ENCODE measurements at places on chromosomes 11 and 22.
A peak's percentile ranks its signal among the peaks of the same experiment; 100 is the strongest.

GRCh38 chr22:27151407-27151806 is 494.0 kb downstream of the MIAT start:
- no peak for DNase-seq

DNA sequence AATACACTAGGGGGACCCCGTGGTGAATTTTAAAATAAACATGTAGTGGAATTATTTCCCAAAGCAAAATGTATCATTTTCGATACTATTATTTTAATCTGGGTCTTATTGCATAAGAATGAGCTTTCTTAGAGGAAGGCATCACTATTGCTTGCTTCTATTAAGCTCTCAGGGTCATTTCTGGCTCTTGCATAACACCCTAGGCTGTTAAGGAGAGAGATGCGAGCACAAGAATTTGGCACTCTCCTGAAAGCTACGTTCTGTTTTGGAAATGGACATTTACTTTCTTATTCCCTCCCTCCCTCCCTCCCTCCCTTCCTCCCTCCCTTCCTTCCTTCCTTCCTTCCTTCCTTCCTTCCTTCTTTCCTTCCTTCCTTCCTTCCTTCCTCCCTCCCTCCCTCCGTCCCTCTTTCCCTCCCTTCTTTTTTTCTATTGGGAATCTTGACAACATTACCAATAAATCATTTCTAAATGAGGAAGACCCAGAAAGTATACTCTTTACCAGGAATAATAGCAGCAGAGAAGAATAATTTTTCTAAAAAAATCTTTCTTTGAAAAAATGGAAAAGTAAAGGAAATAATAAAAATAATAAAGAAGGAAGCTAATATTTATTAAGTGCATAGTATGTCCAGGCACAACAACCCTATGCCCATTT is 83.6 kb upstream of the BDNF start:
- DNase-seq = no peak

DNA sequence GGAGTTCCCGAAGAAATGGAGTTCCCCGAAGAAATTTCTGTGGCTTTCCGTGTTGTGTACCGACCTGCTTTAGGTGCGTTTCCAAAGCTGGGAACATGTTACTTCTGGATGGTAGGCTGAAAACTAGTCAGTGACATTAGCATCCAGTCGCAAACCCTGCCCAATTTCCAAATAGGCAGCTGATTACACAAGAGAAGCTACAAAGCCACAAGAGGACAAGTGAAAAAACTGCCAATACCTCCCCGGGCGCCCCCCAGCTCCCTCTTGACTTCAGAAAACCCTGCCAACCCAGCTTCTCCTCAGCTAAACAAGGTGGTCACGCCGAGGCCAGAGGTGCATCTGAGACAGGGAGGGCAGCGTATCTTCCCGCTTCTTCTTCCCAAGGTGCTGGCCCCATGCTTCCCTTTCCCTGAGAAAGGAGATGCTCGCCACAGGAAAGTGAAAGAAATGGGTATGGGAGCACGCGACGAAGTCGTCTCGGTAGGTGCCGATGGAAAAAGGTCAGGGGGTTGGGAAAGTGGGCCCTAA is 551 bp downstream of the AGBL2 start:
- DNase-seq = peak; percentile 51

DNA sequence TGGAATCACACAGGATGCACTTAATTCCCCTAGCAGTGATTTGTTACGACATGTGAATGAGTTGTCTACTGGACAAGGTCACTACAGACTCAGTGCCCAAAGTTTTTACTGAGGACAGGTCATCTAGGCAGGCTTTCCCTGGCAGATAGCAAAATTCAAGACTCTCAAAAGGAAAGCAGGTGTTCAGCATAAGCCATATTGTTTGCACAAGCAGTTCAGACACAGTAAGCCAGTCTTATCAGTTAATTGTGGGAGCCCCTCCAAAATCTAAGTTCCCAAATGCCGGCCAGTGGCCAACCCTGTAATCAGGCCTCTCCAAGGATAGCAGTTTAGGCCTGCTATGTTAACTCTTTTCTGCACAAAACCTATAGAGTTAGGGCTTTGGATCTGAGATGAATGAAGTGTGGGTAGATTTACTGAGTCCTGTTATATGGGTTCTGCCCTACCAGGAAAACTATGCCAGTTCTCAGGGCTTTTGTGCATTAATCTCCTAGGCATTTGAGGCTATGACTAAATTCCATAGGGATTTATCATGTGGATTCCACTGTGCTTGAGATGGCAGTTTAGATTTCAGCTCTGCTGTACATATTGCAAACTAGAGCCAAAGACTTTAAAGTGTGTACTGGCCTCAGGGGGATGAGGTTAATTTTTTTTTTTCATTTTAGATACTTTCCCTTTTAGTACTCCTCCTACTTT is 4.8 kb upstream of the ARHGEF12 start:
- no peak for DNase-seq

GRCh38 chr11:44977493-44977984 is 26.9 kb upstream of the TP53I11 start:
- peak; percentile 36 for DNase-seq

DNA sequence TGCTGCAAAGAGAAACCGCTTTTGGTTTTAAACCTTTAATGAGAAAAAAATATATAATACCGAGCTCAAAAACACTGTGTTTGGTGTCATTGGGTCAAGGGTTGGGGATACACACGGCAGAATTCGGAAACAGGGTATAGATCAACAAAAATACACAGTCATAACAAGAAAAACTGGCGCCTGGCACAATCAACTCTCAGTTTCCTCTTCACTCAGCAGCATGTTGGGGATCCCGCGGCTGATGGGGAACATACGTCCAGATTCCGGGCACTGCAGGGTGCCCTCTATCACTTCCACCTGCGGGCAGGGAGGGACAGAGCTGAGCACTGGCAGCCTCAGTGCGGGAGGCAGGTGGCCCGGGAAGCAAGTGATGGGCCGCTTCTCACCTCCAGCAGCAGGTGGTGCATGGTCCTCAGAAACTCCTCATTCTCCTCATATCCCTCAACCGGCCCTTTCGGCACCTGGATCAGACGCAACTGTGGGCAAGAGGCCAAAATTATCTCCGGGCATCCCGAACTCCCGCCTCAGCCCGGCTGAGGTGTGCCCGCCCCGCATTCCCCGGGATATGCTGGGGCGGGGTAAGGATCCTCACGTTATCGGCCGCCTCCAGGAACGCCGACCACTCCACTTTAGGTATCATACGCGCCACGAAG is 561 bp downstream of the TRMT112 start:
- peak; percentile 72 for DNase-seq

DNA sequence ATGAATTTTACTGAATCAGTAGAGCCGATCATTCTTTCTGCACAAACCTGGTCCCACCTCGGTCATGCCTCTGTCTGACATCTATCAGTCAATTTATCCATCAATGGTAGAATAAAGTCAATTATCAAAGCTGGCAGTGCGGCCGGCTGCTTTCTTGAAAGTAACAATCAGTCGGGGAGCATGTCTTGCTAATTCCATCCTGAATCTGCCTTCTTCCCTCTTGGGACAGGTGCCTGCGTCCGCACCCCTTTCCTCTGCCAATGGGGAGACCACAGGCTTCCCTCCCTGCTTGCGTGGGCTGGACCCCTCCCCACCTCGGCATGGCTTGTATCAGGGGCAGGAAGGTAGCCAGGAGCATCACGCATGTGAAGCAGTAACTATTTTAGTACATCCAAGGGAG is 962.9 kb downstream of the BRD1 start:
- DNase-seq = no peak

GRCh38 chr11:121337078-121337477 is 44.5 kb downstream of the SC5D start:
- no peak for DNase-seq

DNA sequence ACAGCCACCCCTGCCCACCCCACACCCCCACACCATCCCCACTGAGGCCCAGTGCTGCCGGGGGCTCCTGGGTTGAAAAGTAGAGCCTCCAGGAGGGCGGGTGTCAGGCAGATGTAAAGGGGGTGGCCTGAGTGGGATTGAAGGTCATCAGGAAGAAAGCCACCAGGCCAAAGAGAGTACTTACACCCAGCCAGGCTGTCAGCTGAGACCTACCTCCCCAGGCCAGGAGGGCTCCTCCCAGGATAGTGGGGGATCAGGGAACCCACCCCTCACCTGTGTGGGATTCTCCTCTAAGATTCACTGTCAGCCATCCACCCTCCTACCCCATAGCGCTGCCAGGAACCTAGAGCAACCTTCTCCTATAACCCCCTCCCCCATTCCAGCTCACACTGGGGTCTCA is 17.2 kb upstream of the FCHSD2 start:
- no peak for DNase-seq

DNA sequence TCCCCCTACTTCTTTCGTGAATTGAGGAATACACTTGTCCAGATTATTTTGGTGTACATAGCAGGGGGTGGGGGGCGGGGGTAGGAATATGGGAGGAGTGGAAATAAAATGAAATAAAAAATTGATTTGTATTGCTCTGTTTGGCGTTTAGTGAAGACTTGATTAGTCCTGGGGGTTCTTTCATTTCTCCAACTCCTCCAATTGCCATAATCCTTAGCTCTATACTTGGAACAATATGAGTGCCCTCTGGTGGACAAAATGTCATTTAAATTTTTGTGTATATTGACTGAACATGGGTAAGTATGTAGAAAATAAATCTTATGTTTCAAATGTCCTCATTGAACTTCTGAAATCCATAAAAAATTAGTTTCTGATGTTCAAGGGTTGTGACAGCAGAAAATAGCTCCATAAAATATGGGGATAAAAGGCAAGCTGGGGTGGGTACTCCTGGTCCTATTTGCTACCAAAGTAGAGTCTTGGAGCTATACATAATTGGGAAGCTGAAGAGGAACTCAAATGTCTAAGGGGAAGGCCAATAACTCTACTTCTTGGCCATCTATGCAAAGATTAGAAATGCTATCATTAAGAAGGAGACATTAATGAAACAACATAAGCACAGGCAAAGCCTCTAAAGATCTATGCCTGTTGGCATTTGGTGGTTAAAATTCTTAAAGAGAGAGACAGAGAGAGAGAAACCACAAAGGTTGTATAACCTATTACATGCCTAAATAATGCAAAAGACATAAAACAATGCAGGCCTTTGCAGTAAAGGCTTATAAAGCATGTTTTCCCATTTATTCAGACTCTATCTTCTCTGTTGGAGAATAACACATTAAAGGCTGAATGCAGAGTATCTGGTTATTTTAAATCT is 421.6 kb downstream of the METTL15 start:
- no peak for DNase-seq

DNA sequence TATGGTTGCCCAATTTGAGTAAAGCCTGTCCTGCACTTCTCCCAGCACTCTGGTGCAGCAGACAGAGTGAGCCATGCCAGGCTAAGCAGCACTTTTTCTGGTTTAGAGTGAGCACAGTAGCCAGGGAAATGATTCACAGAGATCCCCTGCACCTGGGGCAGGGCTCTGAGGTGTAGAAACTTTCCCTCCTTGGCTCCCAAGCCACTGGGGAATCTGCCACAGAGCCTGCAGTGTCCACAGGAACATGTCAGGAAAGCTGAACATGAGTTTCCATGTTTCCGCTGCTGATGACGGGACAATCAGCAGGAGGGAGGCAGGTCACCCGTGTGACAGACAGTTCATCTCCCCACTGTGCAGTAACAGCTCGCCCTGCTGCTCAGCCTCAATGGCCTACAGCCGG is 429.9 kb upstream of the B3GAT1 start:
- no peak for DNase-seq

DNA sequence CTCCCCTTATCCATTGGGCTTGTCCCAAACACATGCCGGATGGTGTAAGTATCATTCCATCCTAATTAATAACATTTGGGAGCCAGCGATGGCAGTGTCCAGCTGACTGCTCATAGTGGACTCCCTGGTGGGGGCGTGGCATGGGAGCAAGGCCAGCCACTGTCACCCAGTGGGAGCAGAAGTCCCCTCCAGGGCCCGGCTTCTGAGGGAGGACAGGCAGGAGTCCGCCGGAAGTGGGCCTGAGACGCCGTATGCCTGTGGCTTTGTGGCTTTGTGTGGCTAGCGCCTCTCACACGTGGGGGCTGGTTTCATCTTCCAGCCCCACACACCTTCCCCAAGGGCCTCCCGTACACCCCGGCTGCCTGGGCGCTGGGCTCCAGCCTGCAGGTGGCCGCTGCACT is 124.5 kb downstream of the KCNQ1 start:
- DNase-seq = no peak

- DNase-seq = no peak
Measured at GRCh38 chr11:122871302-122871701, 11.3 kb upstream of the JHY start.

DNA sequence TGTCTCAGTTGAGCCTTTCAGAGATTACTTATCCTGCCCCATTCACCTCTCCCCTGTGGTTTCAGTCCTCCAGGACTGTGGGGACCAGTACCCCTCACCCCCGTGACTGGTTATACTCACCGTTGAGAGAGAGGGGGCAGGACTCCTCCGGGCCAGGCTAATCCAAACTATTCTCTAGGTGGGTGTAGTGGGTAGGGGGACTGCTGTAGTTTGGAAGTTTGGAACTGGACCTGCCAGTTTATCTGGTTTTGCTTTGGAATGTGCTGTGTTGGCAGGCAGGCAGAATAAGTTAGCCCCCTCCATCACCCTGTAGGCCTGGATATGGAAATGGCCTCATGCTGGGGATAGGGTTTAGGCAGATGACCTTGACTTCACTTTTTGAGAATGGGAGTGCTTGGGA is 13.5 kb downstream of the TEAD1 start:
- no peak for DNase-seq

- no peak for DNase-seq
Measured at GRCh38 chr11:128552783-128553661, 34.3 kb downstream of the ETS1 start.

DNA sequence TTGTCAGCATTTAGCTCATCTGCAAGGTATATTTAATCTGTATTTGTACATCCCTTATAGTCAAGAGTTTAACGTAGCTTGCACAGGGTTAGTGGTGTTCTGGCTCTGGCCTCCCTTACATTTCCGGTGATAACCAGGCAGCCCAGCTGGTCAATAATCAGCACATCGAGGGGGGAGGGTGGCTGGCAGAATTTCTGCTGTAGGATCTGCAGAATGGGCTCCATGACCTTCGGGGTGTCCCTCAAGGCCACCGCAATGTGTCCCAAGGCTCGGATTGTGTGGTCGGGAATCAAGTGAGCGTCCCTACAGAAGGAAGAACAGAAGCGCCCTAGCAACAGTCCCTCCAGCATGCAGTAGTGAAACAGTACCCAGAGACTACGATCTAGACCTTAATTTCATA is 25.1 kb downstream of the SERPIND1 start:
- DNase-seq = no peak

- peak; percentile 72 for DNase-seq
Measured at GRCh38 chr22:23180893-23181720, 798 bp downstream of the BCR start.

DNA sequence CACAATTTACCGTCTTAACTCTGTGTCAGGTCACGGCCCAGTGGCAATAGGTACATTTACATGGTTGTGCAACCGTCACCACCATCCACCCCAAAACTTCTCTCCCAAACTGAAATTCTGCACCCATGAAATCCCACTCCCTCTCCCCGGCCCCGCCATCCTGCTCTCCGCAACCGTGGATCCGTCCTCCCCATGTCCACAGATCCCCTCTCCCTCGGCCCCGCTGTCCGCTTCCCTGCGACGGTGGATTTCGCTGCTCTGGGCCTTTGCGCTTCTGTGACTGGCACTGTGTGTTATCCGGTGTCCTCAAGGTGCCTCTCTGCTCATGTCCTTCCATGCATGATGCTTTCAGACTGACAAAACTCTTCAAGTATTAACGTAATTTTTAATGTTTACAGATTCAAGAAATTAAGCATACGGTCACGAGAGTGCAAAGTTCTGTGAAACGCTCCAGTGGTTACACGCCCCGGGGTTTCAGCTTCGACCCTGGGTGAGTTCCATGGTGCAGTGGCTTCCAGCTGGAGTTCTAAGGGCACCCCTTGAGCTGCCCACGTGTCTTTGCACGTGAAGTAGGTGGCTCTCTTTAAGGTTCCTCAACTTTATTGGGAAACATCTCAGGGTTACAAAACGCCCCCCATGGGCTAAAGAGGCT is 76.4 kb downstream of the KCNQ1 start:
- peak; percentile 6 for DNase-seq
